Activated CD4-positive, alpha-beta memory T cell treated with anti-CD3 and anti-CD28 coated beads, Interleukin-2, amount 10 ng/mL, durations not matched to agents 7 days and 5 days (primary cell): ENCODE measurements at places on chromosomes 6 and 20. TPM values are rescaled to one million over a fixed set of nuclear protein-coding genes. Genes with fewer than 3 reads are reported as not detected.

The APOBEC2 gene
- not detected for total RNA-seq

The CD109 gene
- 13.6 TPM for total RNA-seq

The MCHR2 gene
- total RNA-seq: not detected

The TNFRSF6B gene
- not detected for total RNA-seq

The ECT2L gene
- total RNA-seq: not detected

The TMEM170B gene
- 0.48 TPM for total RNA-seq

The ABHD16B gene
- total RNA-seq: not detected

The TPX2 gene
- 137 TPM for total RNA-seq

The UBD gene
- 0.40 TPM for total RNA-seq

The PXMP4 gene
- 15.8 TPM for total RNA-seq

The RIPPLY2 gene
- not detected for total RNA-seq

The CMTR1 gene
- 97.7 TPM for total RNA-seq

The SLC17A1 gene
- total RNA-seq: not detected

The COL9A3 gene
- not detected for total RNA-seq

The GTSF1L gene
- total RNA-seq: not detected

The WTAP gene
- total RNA-seq: 124 TPM

The MCCD1 gene
- total RNA-seq: not detected

The CPNE5 gene
- total RNA-seq: 4.0 TPM

The SLC24A3 gene
- total RNA-seq: not detected

The ADAM33 gene
- total RNA-seq: not detected

The OPN5 gene
- not detected for total RNA-seq

The TCP11 gene
- not detected for total RNA-seq

The DDO gene
- total RNA-seq: not detected

The AIF1 gene
- 11.7 TPM for total RNA-seq

GRCh38 chr6:34459899-34460593 is 5.8 kb upstream of the PACSIN1 start:
- DNase-seq: peak; percentile 59

GRCh38 chr6:56169366-56169765 is 78.0 kb downstream of the COL21A1 start:
- no peak for DNase-seq

- DNase-seq: no peak
These were observed 508.3 kb upstream of the ARID1B start for GRCh38 chr6:156268849-156269248.

GRCh38 chr20:32236048-32236533 is 28.4 kb downstream of the POFUT1 start:
- no peak for DNase-seq

- no peak for DNase-seq
These were observed 204.8 kb upstream of the KCNG1 start for GRCh38 chr20:51227744-51228143.

DNA sequence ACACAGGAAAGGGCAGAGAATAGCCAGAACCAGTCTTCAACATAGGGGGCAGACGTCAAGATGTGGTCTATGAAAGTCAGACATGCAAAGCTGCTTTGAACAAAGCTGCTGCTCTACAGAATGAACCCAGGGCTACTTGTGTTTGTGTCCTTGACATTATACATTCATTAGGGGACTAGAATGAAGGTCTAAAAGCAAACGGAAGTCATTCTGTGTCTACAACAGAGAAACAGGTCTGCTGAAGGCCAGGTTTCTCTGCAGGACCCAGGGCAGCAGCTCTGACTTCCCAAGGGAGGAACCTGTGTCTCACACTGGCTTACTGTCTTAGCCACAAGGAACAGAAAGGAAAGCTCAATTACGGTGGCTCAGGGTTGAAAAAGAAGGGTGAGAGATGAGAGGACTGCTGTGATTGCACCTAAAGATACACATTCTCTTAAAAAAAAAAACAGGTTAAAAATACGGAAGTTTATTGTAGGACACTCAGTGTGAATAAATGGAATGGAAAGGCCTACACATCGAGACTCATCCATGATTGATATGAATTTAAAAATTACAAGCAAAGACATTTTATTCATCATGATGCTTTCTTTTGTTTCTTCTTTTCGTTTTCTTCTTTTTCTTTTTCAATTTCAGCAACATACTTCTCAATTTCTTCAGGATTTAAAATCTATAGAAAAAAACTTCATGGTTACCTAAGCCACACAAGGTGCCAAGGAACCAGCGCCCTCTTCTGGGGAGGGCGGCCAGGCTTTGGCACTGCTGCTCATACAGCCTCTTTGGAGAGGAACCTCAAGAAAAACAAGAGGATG is 6.7 kb downstream of the PSMA7 start:
- DNase-seq: peak; percentile 76

- DNase-seq: no peak
These were observed 44.5 kb upstream of the VSX1 start for GRCh38 chr20:25126204-25127029.

DNA sequence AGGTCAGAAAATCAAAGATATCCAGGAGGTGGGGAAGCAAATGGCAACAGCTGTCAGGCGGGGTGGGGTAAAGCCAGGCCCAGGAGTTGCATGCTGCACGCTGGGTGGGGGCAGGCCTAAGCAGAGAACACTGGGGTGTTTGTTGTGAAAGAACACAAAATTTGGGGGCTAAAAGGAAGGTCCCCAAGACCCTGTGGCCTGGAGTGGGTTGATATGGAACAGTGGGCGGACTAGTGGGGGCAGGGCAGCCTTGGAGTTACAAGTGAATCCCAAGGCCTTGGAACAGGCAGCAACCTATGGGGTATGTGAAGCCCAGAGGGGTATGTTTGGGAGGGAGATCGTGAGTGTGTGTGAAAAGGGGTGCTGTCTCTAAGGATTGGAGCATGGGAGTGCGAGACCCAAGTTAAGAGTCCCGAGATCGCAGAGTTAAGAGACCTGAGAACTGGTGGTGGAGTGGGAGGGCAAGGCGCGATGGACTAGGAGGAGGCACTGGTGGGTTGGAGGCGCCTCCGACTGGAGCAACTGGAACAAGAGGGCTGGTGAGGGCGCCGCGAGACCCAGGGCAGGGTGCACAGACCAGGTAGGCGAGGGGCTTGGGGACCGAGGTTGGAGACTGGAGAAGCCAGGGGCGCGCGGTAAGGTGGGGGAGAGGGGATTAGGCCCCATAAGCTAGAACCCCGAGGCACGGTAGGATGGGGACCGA is 658 bp downstream of the CUL7 start:
- DNase-seq: no peak

GRCh38 chr6:166660157-166660688 is 33.2 kb upstream of the RPS6KA2 start:
- DNase-seq: no peak

DNA sequence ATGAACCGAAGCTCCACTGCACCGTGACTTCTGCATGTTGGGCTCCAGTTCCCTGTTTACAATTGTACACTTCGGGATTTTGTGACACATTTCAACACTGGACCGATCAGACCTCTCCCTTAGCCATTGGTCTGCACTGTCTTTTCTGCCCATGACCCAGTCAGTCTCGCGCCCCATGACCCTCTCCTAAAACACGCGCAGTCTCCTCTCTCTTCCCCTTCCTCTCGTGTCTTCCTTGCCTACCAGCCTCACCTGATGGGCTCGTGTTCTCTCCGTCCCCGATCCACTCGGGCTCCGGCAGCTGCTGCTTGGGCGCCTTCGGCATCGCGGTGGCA is 535 bp upstream of the ABCF1 start:
- no peak for DNase-seq

DNA sequence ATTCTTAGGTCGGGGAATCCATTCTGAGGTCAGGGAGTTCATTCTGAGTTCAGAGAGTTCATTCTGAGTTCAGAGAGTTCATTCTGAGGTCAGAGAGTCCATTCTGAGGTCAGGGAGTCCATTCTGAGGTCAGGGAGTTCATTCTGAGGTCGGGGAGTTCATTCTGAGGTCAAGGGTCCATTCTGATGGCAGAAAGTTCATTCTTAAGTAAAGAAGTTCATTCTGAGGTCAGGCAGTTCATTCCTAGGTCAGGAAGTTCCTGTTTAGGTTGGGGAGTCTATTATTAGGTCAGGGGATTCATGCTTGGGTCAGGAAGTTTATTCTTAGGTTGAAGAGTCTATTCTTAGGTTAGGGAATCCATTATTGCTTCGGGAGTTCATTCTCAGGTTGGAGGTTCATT is 16.5 kb upstream of the NXT1 start:
- no peak for DNase-seq

- DNase-seq: no peak
These were observed 82.2 kb upstream of the PAX1 start for GRCh38 chr20:21623074-21623780.

DNA sequence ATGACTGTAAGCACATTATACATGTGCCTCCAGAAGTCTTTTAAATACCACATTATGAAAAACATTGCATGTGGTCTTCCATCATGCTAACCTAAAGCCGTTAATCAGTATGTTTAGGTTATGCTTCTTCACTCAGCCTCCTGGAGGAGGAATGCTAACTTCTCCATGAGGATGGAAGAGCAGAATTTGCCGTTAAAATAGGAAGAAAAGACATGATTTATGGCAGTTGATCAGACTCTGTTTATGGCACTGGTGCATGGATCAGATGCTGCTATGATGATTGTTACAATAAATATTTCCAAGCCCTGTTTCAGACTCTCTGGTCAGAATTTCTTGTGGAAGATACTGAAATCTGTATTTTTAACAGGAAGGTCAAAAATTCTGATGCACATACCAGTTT is 31.7 kb downstream of the MAP3K4 start:
- no peak for DNase-seq

- DNase-seq: no peak
These were observed 727.6 kb downstream of the PTPRT start for GRCh38 chr20:42461965-42462593.

- DNase-seq: no peak
These were observed 68.5 kb downstream of the PLEKHG1 start for GRCh38 chr6:150667977-150668716.

DNA sequence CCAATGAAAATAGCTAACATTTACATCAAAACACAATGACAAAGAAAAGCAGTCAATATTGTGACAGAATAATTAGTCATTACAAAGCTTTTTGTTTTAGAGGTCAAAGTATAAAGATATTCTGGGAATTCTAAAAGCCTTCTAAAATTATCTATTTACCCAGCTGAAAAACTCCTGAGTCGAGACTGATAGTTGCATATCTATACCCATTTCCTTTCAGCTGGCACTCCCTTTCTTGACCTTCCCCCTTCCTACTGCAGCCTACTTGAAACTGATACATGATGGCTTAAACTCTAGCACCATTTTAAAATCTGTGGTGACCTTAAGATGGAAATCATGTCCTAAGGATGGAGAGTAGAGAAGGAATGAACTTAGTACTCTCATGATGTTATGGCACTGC is 38.6 kb downstream of the LMBRD1 start:
- no peak for DNase-seq

DNA sequence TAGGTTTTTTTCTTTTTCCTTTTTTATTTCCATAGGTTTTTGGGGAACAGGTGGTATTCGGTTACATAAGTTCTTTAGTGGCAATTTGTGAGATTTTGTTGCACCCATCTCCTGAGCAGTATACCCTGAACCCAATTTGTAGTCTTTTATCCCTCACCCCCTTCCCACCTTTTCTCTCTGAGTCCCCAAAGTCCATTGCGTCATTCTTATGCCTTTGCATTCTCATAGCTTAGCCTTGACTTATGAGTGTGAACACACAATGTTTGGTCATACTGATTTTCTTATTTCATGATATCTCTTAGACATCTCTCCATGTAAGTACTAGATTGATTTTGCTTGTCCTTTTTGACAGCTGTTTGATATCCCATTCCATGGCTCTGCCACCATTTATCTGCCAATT is 27.2 kb downstream of the TGM3 start:
- no peak for DNase-seq

DNA sequence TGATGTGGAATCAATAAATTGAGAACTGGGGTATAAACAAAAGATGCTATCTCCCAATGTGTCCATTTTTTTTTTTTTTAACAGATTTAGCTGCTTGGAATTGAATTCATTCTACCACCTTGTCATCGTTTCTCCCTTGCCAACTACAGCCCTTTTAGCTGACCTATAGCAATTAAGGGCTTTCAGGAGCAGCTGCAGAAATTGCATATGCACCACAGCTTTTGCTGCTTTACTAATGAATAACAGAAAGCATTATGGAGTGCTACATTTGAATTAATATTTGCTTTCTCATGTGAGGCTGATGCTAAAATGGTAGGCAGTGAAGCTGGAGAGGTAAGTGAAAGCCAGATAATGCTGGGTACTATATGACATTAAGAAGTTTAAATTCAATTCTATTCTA is 5.7 kb downstream of the SESN1 start:
- no peak for DNase-seq

DNA sequence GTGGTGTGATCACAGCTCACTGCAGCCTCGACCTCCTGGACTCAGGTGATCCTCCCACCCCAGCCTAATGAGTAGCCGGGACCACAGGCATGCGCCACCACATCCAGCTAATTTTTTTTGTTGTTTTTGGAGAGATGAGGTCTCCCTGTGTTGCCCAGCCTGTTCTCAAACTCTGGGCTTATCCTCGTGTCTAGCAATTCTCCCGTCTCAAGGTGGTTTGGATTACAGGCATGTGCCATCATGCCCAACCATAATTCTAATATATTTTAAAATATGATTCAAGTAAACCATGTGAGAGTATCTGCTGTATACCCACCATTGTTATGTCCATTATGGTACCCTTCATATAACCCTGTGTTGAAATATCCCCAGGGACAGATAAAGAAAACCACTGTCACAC is 60.3 kb upstream of the C20orf144 start:
- no peak for DNase-seq

DNA sequence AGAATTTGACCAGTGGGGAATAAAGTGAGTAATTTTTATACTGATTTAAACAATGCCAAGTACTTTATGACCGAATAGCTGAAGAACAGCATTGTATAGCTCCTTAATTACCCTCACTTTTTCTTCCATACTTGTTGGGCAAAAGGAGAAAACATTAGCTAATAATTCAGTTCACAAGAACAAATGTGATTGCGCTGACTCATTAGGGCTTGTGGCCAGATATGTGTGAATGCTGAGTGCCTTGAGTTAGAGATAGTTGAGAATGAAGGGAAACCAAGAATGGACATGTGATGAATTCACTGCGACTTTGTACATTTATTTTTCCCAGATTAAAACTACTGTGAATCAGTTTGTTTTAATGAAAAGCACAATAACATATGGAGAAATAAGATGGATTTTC is 669.4 kb downstream of the TFAP2A start:
- DNase-seq: no peak

DNA sequence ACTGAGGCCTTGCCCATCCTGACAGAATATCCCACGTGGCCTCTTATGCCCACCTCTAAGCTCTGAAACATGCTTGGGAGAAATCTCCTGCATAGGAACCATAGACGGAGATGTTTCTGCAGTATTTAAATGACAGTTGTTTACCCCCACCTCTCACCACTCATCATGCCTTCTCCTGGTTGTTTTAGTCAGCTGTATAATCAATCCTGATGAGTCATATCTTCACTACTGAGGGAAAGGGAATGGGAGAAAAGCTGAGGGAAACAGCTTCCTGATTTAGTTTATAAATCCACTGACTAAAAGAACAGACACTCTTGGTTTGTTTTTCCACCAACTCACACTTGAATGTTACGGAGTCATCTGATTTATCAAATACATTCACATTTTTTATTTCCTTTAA is 113.2 kb upstream of the TENT5A start:
- no peak for DNase-seq

- DNase-seq: peak; percentile 39
These were observed 1383.5 kb upstream of the DEFB115 start for GRCh38 chr20:29873946-29874345.
